ENCODE measurements at places on chromosomes 2 and 18. TPM values are rescaled to one million over a fixed set of nuclear protein-coding genes. Genes with fewer than 3 reads are reported as not detected.

- H3K27ac ChIP-seq = no peak overlapping the region
- no peak overlapping the region for H3K4me3 ChIP-seq
- H3K27me3 ChIP-seq = no peaks in the 10 kb centered on the region
- H3K4me1 ChIP-seq = no peaks in the 10 kb centered on the region
- no peaks in the 10 kb centered on the region for H3K36me3 ChIP-seq
Observed at GRCh38 chr2:154484338-154485099, 214.0 kb upstream of the KCNJ3 start.

- H3K27ac ChIP-seq = no peak overlapping the region
- DNase-seq = no peak
- H3K4me1 ChIP-seq = no peaks in the 10 kb centered on the region
- no peak overlapping the region for H3K4me3 ChIP-seq
Observed at GRCh38 chr2:32783469-32783868, 155.6 kb downstream of the TTC27 start.

ZNF24 gene
- total RNA-seq = 80.8 TPM

- H3K27me3 ChIP-seq = no peaks in the 10 kb centered on the region
- DNase-seq = no peak
- H3K4me1 ChIP-seq = peaks cover 15% of the 10 kb centered on the region
- H3K4me3 ChIP-seq = peak overlapping the region; percentile 95
- H3K27ac ChIP-seq = peak overlapping the region; percentile 89
- no peaks in the 10 kb centered on the region for H3K36me3 ChIP-seq
Observed at GRCh38 chr2:112542984-112543661, 858 bp downstream of the POLR1B start.

DNA sequence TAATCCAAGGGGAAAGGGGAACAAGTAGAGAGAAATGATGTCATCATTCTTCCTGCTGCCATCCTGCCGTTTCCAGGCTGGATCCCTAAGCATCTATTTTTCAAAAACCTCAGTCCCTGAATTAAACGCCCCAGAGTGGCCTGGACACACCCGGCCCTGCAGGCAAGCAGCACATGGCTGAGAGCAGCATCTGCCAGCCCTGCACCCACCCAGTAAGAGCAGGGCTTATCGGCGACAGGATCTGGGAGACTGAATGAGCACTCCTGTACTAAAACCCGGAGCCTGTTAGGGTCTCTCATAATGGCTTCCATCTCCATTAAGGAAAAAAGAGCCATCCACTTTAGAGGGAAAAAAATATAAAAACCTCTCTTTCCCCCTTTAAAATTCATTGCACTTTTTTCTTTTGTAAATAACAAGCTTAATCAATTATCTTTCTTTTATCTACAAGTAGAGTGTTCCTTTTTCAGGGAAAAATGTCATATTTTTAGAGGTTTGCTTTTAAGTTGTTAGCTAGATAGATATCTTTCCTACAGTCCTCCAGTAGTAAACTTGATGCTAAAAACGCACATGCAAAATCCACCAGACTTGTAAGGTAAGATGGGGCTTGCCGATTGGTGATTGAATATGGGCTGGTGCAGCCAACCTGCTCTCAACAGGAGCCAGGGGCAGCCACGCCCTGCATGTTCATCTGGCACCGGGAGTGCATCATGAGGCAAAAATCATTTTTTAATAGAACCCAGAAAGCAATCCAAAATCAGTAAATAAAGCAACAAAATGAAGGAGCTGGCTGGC, 457.8 kb downstream of the EIPR1 start:
- H3K4me3 ChIP-seq = no peak overlapping the region
- no peak for DNase-seq
- H3K27ac ChIP-seq = no peak overlapping the region
- H3K4me1 ChIP-seq = no peaks in the 10 kb centered on the region

- H3K27me3 ChIP-seq = no peaks in the 10 kb centered on the region
- H3K27ac ChIP-seq = no peak overlapping the region
- no peak for DNase-seq
- no peak overlapping the region for H3K4me3 ChIP-seq
- H3K4me1 ChIP-seq = no peaks in the 10 kb centered on the region
- H3K36me3 ChIP-seq = no peaks in the 10 kb centered on the region
Observed at GRCh38 chr2:208608122-208608835, 201.7 kb downstream of the PTH2R start.

MALL gene
- not detected for total RNA-seq

GRCh38 chr2:160931531-160931930, 228.7 kb upstream of the TANK start:
- no peak for DNase-seq
- H3K27ac ChIP-seq = no peak overlapping the region
- no peaks in the 10 kb centered on the region for H3K27me3 ChIP-seq
- no peaks in the 10 kb centered on the region for H3K36me3 ChIP-seq

DNA sequence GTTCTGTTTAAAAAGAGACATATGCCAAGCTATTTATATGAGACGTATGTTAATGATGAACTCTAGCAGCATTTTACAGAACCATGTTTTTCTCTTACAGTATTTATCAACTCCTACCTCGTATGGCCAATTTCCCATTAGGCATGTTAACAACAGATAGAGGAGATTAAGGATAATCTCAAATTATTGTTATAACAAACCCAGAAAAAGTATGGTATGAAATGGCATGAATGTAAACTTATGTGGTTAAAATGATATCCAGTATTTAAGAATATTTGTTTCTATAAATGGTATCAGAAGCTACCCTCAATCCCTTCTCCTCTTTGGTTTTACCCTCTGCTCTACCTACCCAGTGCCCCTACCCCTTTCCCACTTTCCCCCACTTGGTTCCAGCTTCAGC, 132.0 kb downstream of the IKZF2 start:
- no peak overlapping the region for H3K27ac ChIP-seq
- H3K4me3 ChIP-seq = no peak overlapping the region
- H3K27me3 ChIP-seq = no peaks in the 10 kb centered on the region
- peaks cover 13% of the 10 kb centered on the region for H3K4me1 ChIP-seq

INPP5D gene
- 106 TPM for total RNA-seq

- no peaks in the 10 kb centered on the region for H3K4me1 ChIP-seq
- no peaks in the 10 kb centered on the region for H3K36me3 ChIP-seq
- no peak overlapping the region for H3K4me3 ChIP-seq
- DNase-seq = no peak
- no peak overlapping the region for H3K27ac ChIP-seq
Observed at GRCh38 chr2:236674238-236674637, 104.6 kb downstream of the ACKR3 start.

- no peaks in the 10 kb centered on the region for H3K27me3 ChIP-seq
- H3K27ac ChIP-seq = no peak overlapping the region
- no peaks in the 10 kb centered on the region for H3K4me1 ChIP-seq
- no peak overlapping the region for H3K4me3 ChIP-seq
- DNase-seq = no peak
Observed at GRCh38 chr18:36695806-36696205, 133.0 kb downstream of the TPGS2 start.

- H3K4me3 ChIP-seq = no peak overlapping the region
- H3K4me1 ChIP-seq = no peaks in the 10 kb centered on the region
- DNase-seq = no peak
- no peaks in the 10 kb centered on the region for H3K36me3 ChIP-seq
- H3K27me3 ChIP-seq = no peaks in the 10 kb centered on the region
- H3K27ac ChIP-seq = no peak overlapping the region
Observed at GRCh38 chr2:131023758-131024157, 69.5 kb downstream of the FAM168B start.

MOGAT1 gene
- not detected for total RNA-seq

Data from naive thymus-derived CD4-positive, alpha-beta T cell (primary cell).